Breast epithelium (tissue), 4 donors: ENCODE measurements at places on chromosomes 5 and 9. TPM values are rescaled to one million over a fixed set of nuclear protein-coding genes. Genes with fewer than 3 reads are reported as not detected.

GRCh38 chr9:14563902-14564624 is 129.2 kb downstream of the ZDHHC21 start:
- no peak for DNase-seq

- no peak for DNase-seq
Measured at GRCh38 chr5:165328846-165329245, 1823.4 kb downstream of the MAT2B start.

GRCh38 chr9:134601764-134602163 is 39.8 kb upstream of the COL5A1 start:
- no peak for DNase-seq

GRCh38 chr5:110751902-110752762 is 13.3 kb downstream of the SLC25A46 start:
- no peak for DNase-seq

DNA sequence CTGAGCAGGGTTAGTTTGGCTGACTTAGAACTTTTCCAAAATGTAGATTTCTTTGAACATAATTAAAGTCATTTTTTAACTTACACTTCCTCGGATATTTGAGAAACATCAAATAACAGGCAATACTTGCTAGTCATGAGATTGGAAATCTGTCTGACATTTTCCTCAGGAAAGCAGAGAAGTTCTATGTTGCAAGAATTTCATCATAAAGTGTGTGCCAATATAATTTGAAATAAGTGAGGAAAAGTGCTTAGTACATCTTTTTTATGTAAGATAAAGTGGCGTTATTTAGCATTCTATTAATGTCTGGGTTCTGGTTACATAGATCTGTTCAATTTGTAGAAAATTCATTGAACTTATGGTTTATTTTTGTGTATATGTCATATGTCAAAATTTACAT is 48.7 kb upstream of the C5orf47 start:
- DNase-seq: no peak

GRCh38 chr5:80097451-80097850 is 62.3 kb downstream of the THBS4 start:
- DNase-seq: no peak

GRCh38 chr5:67030289-67031056 is 166.1 kb downstream of the CD180 start:
- DNase-seq: no peak

GRCh38 chr5:11234501-11234911 is 473.5 kb upstream of the DAP start:
- no peak for DNase-seq

- DNase-seq: no peak
Measured at GRCh38 chr5:89435347-89435746, 552.4 kb upstream of the MEF2C start.

- no peak for DNase-seq
Measured at GRCh38 chr5:68252673-68253623, 37.4 kb downstream of the PIK3R1 start.

The C9orf50 gene
- not detected for total RNA-seq

The PCDH12 gene
- total RNA-seq: 3.5 TPM
